Ascending aorta (tissue), 2 donors: ENCODE measurements at places on chromosomes 2 and 18.

GRCh38 chr2:197354169-197354558 is 43.6 kb upstream of the ANKRD44 start:
- DNase-seq = no peak

DNA sequence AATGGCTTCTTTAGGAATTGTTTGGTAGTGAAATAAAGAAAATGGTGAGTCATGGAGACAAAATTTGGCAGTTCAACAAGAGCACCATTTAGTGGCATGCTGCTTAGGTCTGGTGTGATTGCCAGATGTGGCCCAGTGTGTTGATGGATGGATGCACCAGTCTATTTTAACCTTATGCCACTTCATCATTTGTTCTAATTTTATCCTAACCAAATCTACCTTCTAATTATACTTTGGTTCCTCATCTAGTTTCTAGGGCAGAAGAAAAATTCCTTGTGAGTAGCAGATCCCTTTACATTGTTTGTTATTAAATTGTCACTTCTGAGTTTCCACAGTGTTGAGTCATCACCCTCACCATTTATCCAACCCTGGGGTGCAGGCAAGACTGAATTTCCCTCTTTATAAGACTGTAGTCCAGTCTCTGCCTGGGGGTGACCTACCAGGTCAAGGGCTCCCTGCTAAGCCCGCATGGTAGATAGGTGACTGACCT is 32.5 kb downstream of the NABP1 start:
- no peak for DNase-seq

DNA sequence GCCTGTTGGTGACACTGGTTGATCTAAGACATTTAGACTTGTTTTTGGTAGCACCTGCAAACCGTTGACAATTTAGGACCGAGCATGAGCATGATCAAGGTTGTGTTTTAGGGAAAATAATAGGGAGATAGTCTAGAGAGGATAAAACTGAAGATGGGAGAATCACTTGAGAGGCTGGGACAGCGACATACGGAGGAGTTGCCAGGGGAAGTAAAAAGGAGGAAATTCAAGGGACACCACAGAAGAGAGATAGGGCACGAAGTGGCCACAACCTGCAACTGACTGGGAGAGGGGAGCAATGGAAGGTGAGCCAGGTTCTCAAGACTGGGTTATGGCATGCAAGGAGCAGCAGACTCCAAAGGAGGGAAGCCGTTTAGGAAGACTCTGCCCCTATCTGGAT is 1.4 kb upstream of the ATP8B1 start:
- DNase-seq = no peak

GRCh38 chr2:146240391-146240790 is 1604.4 kb upstream of the ACVR2A start:
- no peak for DNase-seq

- DNase-seq = no peak
Observed at GRCh38 chr18:70195852-70196434, 9.5 kb downstream of the RTTN start.

DNA sequence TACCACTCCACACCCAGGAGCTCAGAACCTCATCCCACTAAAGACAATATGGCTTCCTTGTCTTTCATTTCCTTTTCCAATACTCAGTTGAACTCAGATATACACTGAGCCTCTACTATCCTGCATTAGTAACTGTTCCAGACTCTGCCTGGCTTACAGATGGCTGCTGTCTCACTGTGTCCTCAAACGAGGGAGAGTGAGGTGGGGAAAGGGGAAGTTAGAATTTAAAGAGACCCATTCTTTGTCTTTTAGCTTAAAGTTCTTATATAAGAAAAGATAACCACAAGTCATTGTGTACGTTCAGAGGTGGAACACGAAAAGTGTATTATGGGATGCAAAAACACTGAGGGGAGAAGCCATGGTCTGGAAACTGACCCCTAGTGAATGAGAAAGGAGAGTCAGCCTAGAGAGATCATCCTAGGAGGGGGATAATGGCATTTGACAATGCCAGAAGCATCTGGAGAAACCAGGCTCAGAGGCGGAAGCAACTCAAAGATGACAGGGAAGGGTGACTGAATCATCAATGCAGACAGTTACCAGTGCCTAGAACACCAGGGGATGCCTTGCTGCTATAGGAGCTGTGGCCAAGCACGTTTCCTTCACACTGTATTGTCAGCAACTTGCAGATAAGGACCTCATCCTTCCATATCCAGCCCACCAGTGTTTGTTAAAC is 170.7 kb downstream of the CYRIA start:
- no peak for DNase-seq
